Ascending aorta (tissue), 2 donors: ENCODE measurements at places on chromosomes 3 and 15. TPM values are rescaled to one million over a fixed set of nuclear protein-coding genes. Genes with fewer than 3 reads are reported as not detected.
A peak's percentile ranks its signal among the peaks of the same experiment; 100 is the strongest.

GP9 gene
- total RNA-seq, result not detected

EOMES gene
- not detected for total RNA-seq

UPK1B gene
- total RNA-seq, result not detected

SLC38A3 gene
- not detected for total RNA-seq

DNA sequence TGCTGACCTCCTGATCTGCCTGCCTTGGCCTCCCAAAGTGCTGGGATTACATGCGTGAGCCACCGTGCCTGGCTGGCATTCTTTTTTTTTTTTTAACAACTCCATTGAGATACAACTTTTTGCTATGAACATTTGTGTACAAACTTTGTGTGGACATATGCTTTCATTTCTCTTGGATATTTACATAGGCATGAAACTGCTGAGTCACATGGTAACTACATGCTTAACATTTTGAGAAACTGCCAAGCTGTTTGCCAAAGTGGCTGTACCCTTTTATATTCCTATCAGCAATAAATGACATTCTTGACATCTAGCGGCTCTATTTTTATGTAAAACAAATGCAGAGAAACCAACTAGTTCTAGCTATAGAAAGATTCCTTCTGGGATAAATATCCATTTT is 8.7 kb upstream of the YEATS2 start:
- H3K4me1 ChIP-seq, result no peaks in the 10 kb centered on the region
- H3K27ac ChIP-seq, result no peak overlapping the region
- H3K4me3 ChIP-seq, result no peak overlapping the region
- no peak for DNase-seq
- H3K27me3 ChIP-seq, result no peaks in the 10 kb centered on the region

- peaks cover 48% of the 10 kb centered on the region for H3K36me3 ChIP-seq
- H3K4me1 ChIP-seq, result no peaks in the 10 kb centered on the region
- H3K4me3 ChIP-seq, result no peak overlapping the region
- peak overlapping the region; percentile 30 for H3K27ac ChIP-seq
- no peak for DNase-seq
Measured at GRCh38 chr15:88630798-88631463, 7.9 kb upstream of the ISG20 start.

DNA sequence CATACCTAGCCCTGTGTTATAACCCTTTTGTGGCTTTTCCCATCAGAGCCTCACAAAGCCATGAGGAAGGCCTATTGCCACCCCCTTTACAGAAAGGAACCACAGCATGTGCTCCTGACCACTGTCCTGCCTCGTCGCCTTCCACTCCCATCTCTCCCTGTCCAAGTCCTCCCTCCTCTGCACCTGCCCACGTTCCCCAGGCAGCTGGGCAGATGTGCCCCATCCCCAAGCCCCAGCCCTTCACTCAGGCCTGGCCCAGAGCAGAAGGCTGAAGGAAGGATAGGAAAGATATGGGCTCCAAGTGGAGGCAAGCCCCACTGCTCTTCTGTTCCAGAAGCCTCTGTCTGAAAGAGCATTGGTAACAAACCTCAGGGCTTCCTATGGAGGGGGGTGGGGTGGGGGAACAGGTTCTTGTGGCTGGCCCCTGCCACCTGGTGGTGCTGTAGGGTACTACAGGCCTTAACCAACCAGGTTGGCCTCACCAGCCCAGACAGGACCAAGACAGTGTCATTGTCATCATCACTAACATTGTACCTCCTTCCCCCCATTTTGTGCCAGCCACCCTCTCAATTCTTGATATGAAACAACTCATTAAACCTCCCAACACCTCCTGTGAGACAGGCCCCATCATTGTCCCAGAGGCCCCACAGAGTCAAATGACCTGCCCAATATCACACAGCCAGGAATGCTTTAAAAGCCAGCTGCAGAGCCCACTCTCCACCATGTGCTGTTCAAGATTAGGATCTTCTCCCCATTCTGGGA is 10.0 kb downstream of the POC1A start:
- no peak overlapping the region for H3K27ac ChIP-seq
- no peak for DNase-seq
- no peaks in the 10 kb centered on the region for H3K36me3 ChIP-seq
- no peaks in the 10 kb centered on the region for H3K4me1 ChIP-seq

DNA sequence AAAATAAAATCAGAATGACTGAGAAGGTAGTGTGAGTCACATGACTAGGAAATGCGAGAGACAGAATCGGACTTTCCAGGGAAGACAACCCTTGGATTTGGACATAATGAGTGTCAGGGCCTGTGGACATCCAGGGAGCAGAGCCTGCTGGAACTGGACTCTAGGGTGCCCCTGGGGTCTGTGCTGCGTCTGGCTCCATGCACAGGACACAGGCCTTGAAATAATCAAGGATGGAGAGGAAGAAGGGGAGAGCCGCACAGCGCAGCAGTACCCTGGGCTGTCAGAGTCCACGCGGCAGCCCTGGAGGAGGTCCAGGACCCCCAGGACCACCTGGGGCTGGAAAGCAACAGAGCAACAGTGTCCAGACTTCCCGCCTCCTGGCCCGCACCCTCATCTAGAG is 173.7 kb downstream of the PDE8A start:
- DNase-seq, result no peak
- no peaks in the 10 kb centered on the region for H3K36me3 ChIP-seq
- H3K27ac ChIP-seq, result no peak overlapping the region
- no peaks in the 10 kb centered on the region for H3K4me1 ChIP-seq

- H3K36me3 ChIP-seq, result no peaks in the 10 kb centered on the region
- H3K27me3 ChIP-seq, result no peaks in the 10 kb centered on the region
- H3K4me1 ChIP-seq, result no peaks in the 10 kb centered on the region
- H3K27ac ChIP-seq, result no peak overlapping the region
- no peak for DNase-seq
Measured at GRCh38 chr3:151135541-151136337, 50.3 kb downstream of the MED12L start.

DNA sequence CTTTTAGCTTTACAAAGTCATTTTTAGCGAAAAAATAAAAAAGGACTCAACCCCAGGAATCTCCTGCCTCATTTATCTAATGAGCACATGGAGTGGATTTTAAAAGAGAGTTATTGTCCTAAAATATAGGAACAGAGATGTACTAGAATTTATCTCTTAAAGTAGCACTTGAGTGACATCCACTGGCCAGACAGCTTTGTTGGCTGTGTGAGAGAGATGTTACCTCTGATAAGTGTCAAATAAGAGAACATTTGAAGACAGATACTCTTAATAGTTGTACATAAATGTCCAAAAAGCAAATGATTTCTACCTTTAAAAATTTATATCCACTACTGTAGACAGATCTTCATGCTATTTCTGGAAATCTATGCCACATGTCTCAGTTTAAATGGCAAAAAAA is 12.3 kb upstream of the MFSD1 start:
- no peaks in the 10 kb centered on the region for H3K36me3 ChIP-seq
- no peaks in the 10 kb centered on the region for H3K4me1 ChIP-seq
- H3K27ac ChIP-seq, result no peak overlapping the region
- no peak overlapping the region for H3K4me3 ChIP-seq
- no peaks in the 10 kb centered on the region for H3K27me3 ChIP-seq

DNA sequence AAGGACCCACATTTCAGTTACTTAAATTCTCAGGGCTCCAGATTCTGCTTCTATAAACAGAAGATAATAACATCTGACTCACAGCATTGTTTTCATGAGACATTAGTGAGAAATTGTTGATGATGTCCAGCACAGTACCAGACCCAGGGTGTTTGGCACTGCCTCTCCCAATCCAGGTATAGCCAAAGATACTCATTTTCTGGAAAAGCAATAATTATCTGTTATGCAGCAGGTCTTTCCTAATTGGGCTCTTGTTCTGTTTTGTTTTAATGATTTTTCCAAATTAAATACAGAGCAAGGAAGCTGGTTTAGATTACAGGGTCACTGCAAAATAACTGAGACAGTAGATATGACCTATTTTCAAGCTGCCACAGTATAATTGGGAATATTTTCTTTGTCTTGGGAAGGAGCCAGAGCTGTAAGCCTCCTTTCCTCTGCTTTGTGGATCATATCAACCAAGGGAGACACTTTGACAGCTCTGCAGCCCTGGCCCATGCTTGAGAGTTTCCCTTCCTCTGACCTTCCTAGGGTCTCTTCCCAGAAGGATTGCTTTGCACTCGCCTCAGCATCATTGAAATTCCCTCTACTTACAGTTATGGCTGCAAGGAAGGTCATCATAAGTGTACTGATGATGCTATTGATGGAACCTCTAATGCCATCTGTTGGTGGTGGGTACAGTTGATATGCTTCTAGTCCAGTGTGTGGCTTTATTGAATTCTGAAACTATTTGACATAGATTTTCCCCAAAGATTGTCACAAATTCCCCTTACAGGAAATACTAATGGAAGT is 522.4 kb upstream of the ADAMTS9 start:
- H3K4me3 ChIP-seq, result no peak overlapping the region
- no peak overlapping the region for H3K27ac ChIP-seq
- H3K27me3 ChIP-seq, result no peaks in the 10 kb centered on the region
- no peaks in the 10 kb centered on the region for H3K4me1 ChIP-seq
- no peaks in the 10 kb centered on the region for H3K36me3 ChIP-seq
- no peak for DNase-seq

DNA sequence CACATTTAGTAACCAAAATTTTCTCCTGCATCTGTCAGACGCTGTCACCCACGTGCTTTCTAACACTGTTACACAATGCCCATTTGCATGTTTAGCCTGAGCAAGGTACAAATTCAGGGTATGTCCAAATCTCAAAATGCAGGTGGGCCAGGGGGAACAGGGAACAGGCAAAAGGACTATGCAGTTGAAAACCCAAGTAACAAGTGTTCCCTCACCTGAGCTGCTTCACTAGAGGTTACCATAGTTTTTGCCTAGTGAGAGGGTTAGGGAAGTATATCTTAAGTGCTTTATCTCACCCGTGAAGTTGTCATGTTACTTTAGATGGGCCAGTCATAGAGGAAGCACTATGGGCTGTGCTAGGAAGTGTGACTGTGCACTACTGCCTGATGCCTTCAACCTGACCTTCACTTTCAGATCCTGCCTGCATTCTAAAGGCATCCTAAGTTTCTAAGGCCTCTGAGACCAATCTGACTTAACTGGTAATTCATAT is 6.0 kb upstream of the TMEM87A start:
- H3K27ac ChIP-seq, result no peak overlapping the region
- no peak overlapping the region for H3K4me3 ChIP-seq
- H3K4me1 ChIP-seq, result no peaks in the 10 kb centered on the region
- H3K27me3 ChIP-seq, result no peaks in the 10 kb centered on the region

- no peaks in the 10 kb centered on the region for H3K4me1 ChIP-seq
- H3K27ac ChIP-seq, result no peak overlapping the region
- no peak for DNase-seq
- no peak overlapping the region for H3K4me3 ChIP-seq
Measured at GRCh38 chr3:127203024-127203423, 10.1 kb downstream of the PRR23E start.

DNA sequence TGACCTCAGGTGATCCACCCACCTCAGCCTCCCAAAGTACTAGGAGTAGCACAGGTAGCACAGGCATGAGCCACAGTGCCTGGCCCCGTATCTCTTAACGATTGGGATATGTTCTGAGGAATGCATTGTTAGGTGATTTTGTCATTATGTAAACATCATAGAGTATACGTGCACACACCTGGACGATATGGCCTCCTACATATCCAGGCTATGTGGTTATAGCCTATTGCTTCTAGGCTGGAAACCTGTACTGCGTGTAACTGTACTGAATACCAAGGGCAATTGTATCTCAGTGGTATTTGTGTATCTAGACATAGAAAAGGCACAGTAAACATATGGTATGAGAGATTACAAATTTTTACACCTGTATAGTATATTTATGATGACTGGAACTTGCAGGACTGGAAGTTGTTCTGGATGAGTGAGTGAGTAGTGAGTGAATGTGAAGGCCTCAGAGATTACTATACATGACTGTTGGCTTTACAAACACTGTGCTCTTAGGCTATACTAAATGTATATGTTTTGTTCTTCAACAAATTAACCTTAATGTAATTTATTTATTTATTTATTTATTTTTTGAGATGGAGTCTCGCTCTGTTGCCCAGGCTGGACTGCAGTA is 120.7 kb downstream of the MBNL1 start:
- no peaks in the 10 kb centered on the region for H3K27me3 ChIP-seq
- DNase-seq, result no peak
- peaks cover 19% of the 10 kb centered on the region for H3K4me1 ChIP-seq
- H3K27ac ChIP-seq, result peak overlapping the region; percentile 78
- H3K36me3 ChIP-seq, result no peaks in the 10 kb centered on the region

GRCh38 chr15:67079361-67079760 is 14.0 kb downstream of the SMAD3 start:
- H3K4me3 ChIP-seq, result no peak overlapping the region
- H3K36me3 ChIP-seq, result no peaks in the 10 kb centered on the region
- peaks cover 70% of the 10 kb centered on the region for H3K4me1 ChIP-seq
- H3K27ac ChIP-seq, result no peak overlapping the region
- no peaks in the 10 kb centered on the region for H3K27me3 ChIP-seq

- no peak overlapping the region for H3K27ac ChIP-seq
- H3K36me3 ChIP-seq, result no peaks in the 10 kb centered on the region
- no peaks in the 10 kb centered on the region for H3K4me1 ChIP-seq
- DNase-seq, result peak; percentile 33
Measured at GRCh38 chr15:92638291-92638708, 17.3 kb downstream of the FAM174B start.

DNA sequence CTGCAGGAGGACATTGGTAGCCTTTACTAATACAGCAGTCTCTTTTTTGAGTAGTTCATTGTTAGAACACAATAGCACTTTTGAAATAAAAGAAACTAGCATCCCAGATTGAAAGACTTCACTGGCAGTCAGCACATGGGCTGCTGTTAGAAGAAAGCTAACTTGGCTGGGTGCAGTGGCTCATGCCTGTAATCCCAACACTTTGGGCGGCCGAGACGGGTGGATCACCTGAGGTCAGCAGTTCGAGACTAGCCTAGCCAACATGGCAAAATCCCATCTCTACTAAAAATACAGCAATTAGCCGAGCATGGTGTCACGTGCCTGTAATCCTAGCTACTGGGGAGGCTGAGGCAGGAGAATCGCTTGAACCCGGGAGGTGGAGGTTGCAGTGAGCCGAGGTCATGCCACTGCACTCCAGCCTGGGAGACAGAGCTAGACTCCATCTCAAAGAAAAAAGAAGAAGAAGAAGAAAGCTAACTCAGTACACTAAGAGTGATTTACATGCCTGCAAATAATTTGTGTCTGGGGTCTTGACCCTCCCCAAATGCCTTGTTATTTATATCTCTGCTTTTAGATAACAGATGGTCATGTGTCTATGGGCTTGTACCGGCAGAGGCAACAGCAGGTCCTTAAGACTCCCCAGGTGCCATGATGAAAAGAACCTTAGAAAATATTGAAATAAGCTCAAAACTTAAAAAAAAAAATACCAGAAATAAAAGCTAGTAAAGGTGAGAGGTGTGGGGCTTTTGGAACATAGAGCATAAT is 9.7 kb downstream of the TPM1 start:
- peaks cover 15% of the 10 kb centered on the region for H3K36me3 ChIP-seq
- peak overlapping the region; percentile 86 for H3K27ac ChIP-seq
- no peak for DNase-seq
- peaks cover 23% of the 10 kb centered on the region for H3K4me1 ChIP-seq

GRCh38 chr3:129063091-129063640 is 2.6 kb downstream of the GP9 start:
- no peaks in the 10 kb centered on the region for H3K36me3 ChIP-seq
- H3K4me3 ChIP-seq, result no peak overlapping the region
- H3K27me3 ChIP-seq, result no peaks in the 10 kb centered on the region
- H3K27ac ChIP-seq, result no peak overlapping the region
